Thoracic aorta (tissue), 2 donors: ENCODE measurements at places on chromosomes 11 and 22. TPM values are rescaled to one million over a fixed set of nuclear protein-coding genes. Genes with fewer than 3 reads are reported as not detected.

Gene C11orf21
- total RNA-seq = 1.1 TPM

Gene MGAT3
- total RNA-seq = 1.1 TPM

DNA sequence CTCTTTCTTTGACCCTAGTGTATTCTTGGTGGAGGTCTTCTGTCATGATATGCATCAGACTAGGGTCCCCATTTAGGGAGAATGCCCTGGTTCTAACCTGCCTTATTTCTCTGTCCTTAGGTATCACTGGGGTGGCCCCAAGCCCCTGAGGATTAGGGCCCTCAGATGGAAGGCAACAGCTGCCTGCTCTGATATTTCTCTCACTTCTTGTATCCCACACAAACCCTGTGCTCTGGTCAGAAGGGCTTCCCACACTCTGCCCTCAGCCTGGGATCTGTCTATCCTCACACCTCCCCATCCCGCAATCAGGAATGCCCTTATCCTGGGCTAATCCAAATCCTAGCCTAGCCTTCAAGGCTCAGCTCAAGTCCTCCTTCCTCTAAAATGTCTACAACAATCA lies 75.5 kb downstream of the KCNC1 start:
- no peak for DNase-seq

Gene PACSIN2
- 135 TPM for total RNA-seq

DNA sequence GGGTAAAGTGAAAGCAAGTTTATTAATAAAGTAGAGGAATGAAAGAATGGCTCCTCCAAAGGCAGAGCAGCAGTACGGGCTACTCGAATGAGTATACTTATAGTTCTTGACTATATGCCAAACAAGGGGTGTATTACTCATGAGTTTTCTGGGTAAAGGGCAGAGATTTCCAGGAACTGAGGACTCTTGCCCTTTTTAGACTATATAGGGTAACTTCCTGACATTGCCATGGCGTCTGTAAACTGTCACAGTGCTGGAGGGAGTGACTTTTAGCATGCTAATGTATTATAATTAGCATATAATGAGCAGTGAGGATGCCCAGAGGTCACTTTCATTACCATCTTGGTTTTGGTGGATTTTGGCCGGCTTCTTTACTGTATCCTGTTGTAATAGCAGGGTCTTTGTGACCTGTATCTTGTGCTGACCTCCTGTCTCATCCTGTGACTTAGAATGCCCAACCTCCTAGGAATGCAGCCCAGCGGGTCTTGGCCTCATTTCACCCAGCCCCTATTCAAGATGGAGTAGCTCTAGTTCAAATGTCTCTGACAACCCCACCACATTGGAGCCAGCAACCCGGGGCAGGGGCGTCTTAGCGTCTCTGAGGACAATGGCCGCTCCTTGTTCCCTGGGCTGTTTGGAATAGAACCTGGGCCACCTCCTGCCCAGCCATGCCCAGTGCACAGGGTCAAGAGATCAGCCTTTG lies 34.9 kb upstream of the CD82 start:
- no peak for DNase-seq

Gene CLMP
- 126 TPM for total RNA-seq

DNA sequence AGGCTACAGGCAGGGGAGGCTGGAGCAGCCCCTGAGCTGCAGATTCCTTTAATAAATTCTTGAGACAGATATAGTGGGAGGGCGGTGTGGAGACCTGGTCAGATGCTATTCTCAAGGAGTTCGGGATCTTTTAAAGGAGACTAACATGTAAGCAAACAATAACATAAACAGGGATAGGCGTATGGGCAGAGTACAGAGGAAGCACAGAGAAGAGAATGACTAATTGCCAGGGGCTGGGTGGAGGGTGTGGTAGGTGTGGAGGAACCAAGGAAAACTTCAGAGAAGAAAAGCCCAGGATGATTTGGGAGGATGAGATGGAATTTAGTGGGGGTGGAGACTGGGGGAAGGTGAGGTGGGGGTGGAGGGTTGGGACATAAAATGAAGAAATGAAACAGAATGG lies 9.7 kb upstream of the HEPHL1 start:
- no peak for DNase-seq
